Osteocyte (in vitro differentiated cells): ENCODE measurements at places on chromosomes 7 and 10.

DNA sequence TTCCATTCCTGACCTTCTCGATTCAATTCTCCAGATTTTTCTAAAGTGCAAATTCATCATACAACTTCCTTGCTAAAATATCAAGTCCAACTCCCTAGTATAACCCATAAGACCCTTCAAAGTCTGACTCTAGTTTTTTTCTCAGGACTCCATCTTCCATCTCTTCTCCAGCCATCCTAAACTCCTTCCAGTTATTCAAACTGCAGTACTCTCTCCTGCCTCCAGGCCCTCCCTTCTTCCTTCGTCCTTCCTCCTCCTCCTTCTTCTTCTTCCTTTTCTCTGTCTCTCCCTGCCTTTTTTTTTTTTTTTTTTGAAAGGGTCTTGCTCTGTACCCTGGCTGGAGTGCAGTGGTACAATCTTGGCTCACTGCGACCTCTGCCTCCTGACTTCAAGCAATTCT, 111.9 kb downstream of the RELN start:
- DNase-seq = no peak

GRCh38 chr7:142351145-142351544, 93.3 kb upstream of the PRSS58 start:
- no peak for DNase-seq

DNA sequence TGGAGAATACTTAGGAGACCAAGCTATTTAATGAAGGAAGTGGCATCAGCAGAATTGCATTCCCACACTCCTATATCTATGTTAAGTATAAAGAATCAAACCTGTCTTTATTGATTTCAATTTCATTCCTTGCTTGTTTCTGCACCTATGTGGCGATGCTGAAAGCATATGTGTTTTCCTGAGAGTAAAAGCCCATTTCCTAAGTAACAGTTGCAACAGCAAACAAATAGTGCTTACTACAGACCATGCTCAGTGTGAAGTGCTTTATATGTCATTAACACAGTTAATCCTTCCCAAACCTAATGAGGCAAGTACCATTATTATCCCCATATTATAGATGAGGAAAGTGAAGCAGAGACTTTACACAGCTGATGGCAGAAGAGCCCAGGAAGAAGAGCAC, 552.1 kb downstream of the PARD3 start:
- no peak for DNase-seq

DNA sequence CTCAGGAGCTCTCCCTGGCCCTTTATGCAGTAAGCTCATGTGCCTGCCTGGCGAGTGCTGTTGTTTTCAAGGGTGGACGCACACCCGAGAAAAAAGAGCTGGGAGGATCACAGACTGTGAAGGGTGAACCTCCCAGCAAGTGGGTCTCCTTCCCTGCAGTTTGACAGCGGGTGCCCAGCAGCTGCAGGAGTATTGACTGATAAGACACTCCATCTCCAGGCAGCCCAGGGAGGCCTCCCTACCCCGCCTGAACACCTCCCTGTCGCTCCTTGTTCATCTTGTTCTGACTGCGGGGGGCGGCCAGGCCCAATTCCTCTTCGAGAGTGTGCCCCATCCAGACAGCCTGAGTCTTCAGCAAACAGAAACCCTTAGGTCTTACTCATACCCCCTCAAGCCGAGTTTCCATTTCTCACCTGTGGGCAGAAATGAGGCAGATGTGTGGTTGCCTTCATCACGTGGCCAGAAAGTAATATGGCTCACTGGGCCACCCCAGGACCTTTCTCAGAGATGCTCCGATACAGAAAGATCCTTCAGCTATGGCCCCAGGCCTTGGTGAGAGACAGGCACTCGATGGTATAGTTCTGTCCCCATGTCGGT, 17.2 kb downstream of the MDH2 start:
- DNase-seq = no peak

- no peak for DNase-seq
Observed at GRCh38 chr7:73507556-73507955, 14.5 kb downstream of the BAZ1B start.

DNA sequence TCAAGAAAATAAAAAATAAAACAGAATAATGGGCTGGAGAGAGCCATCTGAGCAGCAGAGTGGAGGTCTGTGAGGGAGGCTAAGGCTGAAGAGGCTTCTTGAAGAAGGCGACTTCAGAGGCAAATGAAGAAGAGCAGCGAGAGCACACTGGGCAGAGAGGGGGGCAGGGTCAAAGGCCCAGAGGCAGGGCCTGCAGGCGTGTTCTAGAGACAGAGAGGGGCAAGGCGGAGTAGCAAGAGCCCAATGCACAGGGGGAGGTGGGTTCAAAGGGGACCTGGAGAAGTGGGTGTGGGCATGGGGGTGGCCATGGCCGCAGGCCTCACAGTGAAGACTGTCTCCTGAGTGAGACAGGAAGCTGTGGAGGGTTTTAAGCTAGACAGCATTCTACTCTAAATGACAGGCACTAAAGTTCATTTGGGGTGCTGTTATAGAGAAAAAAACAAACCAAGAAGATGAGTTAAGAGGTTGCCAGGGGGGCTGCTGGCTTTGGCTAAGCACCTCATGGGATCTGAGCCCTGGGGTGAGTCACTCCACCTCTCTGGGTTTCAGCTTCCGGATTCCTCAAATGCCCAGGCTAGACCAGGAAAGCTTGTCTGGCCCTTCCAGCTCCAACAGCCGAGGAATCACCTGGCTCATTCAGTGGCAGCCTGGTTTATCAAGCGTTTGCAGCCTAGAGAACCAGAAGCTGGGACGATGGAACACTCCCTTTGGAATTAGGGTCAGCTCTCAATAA, 81.7 kb downstream of the DLG5 start:
- DNase-seq = no peak

DNA sequence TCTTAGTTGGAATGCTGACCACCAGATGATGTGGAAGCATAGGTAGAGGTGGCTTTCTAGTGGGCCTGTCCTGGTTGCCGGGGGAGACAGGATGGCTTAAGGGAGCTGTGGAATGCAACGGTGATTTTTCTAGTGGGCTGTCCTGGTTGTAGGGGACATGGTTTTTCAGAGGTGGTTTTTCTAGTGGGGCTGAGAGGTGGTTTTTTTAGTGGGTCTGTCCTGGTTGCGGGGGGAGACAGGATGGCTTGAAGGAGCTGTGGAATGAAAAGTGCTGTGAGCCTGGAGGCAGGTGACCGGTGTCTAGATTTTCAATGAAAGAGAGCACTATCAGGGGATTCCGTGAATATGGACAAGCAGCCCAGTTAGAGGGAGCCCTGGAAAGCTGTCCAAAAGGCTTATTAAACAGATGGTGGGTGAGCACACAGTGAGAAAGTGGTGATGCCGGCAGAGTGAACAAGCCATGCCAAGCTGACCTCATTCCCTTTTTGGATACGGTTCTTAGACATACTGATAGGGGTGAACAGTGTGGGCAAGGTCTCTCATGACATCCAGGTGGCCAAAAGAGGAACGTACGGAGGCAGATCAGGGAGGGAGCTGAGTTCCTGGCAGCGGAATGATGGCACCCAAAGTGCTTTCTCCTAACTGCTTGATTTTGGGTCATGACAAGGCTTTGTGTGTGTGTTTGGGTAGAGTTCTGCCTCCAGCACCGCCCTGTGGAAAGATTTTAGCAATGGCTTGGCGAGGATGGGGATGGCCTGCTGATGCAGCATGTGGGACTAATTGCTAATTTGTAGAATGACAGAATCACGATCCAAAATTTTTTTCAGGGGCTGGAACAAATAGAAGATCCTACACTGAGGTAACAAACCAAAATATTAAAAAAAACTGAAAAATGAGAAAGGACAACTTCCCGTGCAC, 126.6 kb downstream of the TMEM178B start:
- no peak for DNase-seq

GRCh38 chr7:47225387-47226131, 356.4 kb downstream of the TNS3 start:
- DNase-seq = no peak

GRCh38 chr10:114856544-114857287, 35.1 kb downstream of the FHIP2A start:
- DNase-seq = no peak

DNA sequence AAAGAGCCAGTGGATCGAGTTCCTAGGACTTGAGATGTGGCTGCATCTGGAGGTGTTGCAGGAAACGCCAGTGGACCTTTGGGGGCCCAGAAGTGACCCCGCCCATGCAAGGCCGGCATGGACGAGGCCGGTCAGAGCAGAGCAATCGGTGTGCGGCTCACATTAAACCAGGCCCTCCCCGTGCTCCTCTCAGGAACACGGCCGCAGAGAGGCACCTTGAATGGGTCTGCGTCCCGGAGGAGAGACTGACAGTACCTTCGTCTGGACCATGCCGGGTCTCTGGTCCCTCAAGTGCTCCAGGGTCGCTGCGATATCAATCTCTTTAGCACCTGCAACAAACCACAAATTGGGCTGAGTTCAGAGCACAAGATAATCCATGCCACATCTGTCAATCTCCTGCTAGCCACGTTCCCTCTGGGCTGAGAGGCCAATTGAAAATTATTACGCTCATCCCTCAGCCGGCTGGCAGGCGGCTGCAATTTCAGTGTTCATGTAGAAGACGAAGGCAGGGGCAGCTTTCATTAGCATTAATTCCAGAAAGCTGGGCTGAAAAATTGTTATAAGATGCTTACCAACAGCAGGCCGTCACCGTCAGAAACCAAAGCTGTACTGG, 212.0 kb downstream of the DNAJB6 start:
- no peak for DNase-seq
